Stimulated activated CD4-positive, alpha-beta T cell treated with anti-CD3 and anti-CD28 coated beads, Interleukin-1b, Interleukin-23, amount 100 ng/mL, for 1 hour (primary cell): ENCODE measurements at places on chromosomes 5 and 9.

- DNase-seq: no peak
Measured at GRCh38 chr9:131701789-131702337, 38.0 kb downstream of the RAPGEF1 start.

- DNase-seq: no peak
Measured at GRCh38 chr5:5650242-5650641, 227.8 kb downstream of the ICE1 start.

GRCh38 chr9:106479679-106480078 is 383.3 kb upstream of the ZNF462 start:
- DNase-seq: no peak

- no peak for DNase-seq
Measured at GRCh38 chr5:157306692-157307471, 41.0 kb downstream of the CYFIP2 start.

GRCh38 chr5:31052937-31053658 is 140.4 kb upstream of the CDH6 start:
- DNase-seq: no peak

DNA sequence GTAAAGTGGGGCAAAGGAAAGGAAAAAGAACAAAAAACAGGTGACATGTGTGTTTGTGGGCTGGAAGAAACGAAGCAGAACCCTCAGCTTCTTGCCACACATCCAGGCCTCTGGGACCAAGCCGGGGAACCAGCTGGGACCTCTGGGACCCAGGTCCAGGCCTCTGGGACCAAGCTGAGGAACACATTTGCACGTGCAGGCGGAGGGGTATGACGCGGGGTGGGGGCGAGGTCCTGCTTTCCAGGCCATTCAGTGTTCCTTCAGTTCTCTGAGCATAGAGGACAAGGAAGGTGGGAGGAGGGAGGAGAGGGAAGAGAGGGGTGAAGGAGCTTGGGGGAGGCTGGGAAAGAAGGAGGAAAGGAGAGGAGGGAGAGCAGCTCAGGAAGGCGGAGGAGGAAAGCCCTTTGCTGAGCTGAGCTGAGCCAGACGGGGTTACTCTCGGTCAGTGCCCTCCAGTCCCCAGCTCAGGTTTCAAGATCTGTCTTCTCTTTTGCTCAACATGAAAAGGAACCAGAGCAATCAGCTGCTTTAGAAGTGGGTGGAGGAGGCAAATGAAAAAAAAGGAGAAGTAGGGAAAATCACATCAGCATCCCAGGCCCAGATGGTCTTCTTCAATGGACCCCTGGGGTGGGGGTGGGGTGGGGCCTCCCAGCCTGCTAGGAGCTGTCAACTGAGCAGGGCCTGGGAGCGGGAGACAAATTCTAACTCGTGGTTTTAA is 59.1 kb downstream of the ABCA1 start:
- DNase-seq: no peak

DNA sequence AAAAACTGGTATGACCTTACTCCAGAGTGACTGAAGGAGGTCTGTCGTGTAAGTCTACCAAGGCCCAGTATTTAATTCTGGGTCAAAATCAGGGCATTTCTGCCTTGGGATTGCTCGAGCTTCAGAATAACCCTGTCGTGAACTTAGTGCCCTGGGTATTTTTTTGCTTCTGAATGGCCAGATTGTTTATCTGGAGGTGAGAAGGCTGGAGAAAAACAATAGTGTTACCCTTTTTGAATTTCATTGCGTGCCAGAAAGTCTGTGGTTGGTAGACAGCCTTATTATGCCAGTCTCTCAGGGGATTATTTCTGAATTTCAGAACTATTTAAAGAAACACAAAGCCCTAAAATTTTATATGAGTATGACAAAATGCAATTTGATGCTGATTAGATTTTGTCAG is 323.4 kb downstream of the CSNK1G3 start:
- no peak for DNase-seq

DNA sequence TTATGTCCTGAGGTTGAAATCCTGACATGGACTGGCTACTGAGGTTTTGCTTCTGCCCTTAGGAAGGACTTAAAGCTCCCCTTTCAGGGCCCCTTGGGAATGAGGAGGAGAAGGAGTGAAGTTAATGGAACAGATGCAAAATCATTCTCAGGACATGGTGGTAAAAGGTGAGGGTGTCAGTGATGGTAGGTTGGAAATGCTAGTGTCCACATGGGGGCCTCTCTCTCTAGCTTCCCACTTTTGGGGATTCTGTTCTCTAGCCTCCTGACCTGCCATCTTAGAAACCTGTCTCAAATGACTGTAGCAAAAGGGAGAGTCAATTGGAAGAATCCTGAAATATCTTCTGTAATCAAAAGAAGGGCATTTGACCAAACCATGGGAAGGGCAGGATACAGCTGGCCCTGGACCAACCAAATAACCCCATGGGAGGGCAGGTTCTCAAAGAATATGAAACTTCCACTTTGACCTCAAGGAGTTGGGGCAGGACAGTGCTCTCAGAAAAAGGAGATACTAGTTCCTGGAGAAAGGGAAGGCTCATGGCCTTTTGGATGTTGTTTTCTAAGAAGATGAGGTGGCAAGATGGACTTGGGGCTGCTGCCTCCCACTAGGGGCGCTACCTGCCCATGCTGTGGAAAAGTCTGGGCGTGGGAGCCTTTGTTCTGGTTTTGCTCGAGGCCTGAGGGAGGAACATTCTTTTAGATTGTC is 21.2 kb upstream of the MLANA start:
- no peak for DNase-seq

DNA sequence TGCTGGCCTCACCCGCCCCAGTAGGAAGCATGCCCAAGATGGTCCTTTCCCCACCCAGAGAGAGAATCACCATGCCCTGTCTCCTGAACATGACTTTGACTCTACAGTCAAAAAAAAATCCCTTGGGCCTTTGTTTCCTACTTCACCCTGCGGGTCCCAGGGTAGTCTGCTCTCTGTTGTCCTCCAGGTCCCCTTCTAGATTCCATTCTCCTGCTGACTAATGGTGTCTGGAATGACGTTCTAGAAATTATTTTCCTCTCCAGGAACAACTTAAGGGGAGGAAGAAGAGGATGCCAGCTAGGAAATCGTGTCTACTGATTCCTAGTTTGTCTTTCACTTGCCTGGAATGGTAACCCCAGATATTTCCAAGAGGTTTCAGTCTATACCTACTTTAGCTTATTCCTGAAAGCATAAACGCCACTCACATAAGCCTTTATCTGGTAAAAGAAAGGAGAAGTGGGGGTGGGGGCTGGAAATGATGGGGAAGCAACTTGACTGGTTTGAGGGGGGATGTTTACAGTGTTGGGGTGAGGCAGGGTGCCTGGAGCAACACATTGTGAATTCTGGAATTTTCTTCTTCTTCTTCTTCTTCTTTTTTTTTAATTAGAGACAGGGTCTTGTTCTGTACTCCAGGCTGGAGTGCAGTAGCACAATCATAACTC is 93.9 kb downstream of the SNX18 start:
- DNase-seq: no peak

- DNase-seq: no peak
Measured at GRCh38 chr5:97136475-97136874, 5.9 kb downstream of the LIX1 start.

GRCh38 chr9:32218100-32218767 is 166.2 kb upstream of the ACO1 start:
- no peak for DNase-seq

DNA sequence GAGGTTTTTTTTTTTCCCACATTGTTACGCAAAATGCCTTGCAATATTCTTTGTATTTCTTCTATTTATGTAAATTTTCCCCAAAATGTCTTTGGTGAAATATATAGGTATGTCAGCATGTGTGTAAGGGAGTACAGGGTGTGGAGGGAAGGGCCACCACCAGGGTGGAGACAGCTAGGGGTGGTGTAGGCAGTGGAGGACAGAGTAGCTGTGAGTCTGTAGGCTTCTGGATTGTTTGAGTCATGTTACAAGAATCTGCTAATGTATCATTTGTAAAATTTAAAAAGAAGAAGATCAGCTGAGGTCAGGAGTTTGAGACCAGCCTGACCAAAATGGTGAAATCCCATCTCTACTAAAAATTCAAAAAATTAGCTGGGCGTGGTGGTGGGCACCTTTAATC is 175.5 kb downstream of the NXNL2 start:
- no peak for DNase-seq

DNA sequence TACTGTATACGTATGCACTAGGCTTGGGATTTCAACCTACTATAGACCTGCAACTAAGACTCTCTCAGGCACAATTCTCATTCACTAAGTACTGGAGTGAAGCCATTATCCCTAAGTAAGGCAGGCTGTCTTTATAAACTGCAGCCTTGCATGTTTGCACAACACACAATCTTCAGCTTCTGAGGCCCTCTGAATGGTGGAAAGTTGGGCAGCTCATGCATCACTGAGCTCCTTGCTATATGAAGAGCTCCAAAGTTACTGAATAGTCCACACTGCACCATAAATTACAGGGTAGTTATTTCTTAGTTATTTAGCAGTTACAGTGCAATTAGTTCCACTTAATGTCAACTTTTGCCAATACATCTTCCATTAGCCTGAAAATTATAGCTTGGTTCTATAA is 384.6 kb downstream of the BRINP1 start:
- no peak for DNase-seq

- DNase-seq: no peak
Measured at GRCh38 chr9:137582286-137582860, 3.6 kb upstream of the DPH7 start.

DNA sequence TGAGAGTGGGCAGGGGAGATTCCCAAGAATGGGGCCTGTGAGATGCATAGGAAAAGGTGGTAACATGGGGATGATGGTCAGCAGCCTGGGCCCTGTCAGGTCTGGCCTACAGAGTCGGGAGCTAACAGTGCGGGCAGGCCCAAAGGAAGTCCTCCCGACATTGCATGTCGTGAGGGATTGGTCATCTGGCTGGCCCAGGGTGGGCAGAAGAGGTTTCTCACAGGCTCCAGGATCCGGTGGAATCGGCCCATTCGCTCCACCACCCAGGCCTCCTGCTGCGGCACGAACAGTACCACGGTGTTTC is 514 bp downstream of the STOML2 start:
- DNase-seq: no peak

DNA sequence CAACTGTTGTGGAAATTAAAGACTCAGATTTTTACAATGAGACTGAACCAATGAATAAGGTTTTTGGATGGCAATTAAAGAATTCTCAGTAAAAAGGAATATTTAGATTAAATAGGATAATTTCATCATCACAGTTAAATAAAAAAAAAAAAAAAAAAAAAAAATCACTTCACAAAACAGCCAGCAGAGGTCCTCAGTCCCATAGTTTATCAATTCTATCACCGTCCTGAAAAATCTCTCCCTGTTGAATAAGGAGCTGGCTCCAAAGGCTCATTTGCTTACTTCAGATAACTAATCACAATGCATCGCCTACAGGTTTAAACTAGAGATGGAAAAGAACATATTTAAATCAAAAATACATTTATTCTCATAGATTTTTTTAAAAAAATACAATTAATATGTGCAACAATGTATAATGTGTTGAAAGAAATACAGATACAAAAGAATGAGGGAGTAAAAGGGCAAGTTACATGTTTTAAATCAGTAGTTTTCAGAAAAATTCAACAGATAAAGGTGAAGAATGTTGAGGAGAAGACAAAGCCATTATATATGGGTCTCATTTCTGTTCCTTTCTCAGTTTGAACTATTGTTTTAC is 175.8 kb upstream of the CHD1 start:
- no peak for DNase-seq

DNA sequence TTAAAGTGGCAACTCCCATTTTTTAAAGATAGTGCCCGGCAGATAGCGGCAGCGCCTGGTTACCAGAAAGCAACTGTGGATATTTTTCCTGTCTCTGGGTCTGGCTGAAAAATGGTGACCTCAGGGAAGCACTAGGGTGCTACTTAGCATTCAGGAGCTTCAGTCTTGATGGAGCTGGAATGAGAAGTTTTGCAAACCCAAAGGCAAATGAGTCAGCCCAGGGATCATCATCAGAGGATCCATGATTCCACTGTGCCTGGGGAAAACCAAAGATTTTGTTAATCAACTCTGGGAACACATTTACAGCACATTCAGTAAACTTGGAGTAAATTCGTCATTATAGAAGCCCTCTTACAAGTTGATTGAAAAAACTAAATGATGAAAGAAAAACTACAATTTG is 26.7 kb downstream of the F2R start:
- DNase-seq: no peak

- DNase-seq: no peak
Measured at GRCh38 chr5:148849461-148849860, 23.1 kb downstream of the ADRB2 start.

DNA sequence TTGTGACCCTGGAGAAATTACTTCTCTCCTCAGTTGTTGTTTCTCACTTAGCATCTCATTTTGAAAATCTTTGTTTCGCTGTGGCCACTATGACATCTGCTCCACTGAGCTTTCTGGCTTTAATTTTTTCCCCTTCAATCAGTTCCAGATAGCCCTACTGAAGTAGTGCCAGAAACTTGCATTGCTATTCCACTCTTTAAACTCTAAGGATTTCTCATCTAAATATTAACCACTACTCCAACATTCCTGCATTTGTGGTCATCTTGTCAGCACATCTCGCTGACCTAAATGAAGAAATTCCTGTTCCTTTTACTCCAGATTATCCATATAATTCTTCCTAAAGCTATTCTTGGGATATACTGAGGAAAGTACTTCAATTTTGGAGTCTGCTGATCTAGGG is 15.3 kb upstream of the NOL6 start:
- no peak for DNase-seq

DNA sequence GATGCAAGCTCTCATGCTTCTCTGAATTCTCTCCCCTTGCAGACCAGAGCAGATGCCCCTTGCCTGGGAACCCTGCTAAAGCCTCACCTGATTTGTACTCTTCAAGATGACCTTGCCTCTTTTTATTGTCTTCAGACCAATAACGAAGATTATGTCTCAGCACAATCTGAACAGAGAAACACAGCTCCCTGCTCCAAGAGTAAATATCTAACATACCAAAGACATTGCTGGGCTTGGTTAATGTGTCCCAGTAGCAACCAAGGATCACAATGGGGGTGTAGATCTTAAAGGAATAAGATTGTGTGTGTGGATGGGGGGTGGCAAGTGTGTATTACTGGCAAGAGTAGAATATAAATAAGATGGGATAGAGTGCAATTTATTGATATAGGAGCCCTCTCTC is 67.6 kb upstream of the LHFPL2 start:
- DNase-seq: no peak

DNA sequence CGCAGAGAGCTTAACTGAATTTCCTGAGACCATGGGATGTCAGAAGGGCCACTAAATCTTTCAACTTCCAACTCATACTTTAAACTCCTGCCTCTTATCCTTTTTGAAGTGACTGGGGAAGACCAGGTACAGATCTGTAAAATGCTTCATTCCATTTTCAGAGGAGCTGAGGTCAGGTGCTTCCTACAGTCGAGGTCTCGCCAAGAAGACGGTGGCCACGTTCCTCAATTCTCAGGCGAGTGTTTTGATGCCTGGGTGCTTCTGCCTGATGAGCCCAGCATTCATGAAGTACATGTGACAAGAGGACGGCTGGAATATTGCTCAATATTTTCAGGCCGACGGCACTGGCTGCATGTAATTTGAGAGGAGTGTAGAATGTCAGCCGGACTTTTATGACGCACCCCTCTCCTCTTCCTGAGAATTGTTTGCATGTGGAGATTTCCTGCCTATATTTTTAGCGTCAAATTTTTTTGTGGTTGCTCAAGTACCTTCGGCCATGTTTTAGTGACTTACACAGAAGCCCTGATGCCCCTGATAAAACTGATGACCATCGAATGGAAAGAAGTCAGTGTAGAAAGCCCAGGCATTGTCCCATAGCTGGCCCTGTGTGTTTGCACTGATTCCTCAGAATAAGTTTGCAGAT is 38.8 kb upstream of the GLRX start:
- DNase-seq: no peak

GRCh38 chr5:1229822-1230221 is 4.6 kb downstream of the SLC6A18 start:
- DNase-seq: no peak
